ENCODE measurements at places on chromosomes 5 and 9.

GRCh38 chr5:124952566-124952965 is 206.1 kb upstream of the ZNF608 start:
- peak; percentile 44 for DNase-seq

DNA sequence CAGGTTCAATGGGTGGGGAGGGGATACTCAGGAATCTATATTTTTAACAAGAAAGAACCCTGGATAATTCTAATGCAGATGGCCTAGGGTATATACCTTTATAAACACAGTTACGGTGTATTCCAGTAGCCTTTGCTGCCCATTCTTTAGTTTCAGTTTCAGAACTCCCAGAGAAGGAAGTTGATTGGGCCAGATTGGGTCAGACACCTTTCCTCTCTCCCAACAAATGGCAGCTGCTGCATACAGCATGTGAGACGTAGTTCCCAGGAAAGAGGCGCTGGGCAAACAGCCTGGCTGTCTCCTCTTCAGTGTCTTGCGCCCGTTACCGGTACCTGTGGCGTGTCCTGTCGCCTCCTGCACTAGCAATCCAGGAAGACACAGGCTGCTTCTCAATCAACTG is 20.4 kb downstream of the ACO1 start:
- no peak for DNase-seq

GRCh38 chr5:85549836-85550599 is 1067.7 kb upstream of the COX7C start:
- DNase-seq, result no peak

DNA sequence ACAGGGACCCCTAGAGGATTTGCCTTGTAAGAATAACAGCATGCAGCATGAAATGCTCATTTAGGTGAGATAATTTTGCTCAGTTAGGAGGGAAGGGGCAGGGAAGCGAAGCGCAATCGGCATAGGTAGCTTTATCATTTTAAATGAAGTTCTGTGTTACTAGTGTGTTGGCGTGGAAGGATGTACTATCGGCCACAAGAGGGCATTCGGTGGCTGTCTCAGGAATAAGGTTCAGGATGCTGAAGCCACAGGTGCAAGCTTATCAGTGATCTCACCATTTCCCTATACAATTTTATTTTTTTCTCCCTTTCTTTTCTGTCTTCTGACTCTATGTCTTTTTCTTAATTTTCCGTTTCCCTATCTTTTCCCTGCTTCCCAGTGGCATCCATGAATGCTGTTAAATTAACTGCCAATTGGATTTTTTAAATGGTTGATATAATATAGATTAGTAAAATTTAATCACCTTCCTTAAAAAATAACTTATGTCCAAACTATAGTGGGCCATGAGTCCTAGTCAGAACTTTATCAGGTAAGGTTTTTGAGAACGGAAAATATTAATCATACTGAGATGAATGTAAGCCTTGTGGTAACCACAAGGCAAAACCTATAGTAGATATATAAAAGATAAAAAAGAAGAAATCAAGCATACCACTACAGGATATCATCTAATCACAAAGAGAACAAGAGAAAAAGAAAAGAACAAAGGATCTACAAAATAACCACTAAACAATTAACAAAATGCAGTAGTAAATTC is 1.2 kb upstream of the INSL6 start:
- peak; percentile 24 for DNase-seq

GRCh38 chr5:95080441-95080840 is 204.5 kb downstream of the MCTP1 start:
- DNase-seq, result no peak

- no peak for DNase-seq
These were observed 153.6 kb downstream of the NR3C1 start for GRCh38 chr5:143249851-143250250.

- no peak for DNase-seq
These were observed 186.9 kb downstream of the RGS3 start for GRCh38 chr9:113650207-113651131.

- DNase-seq, result no peak
These were observed 4.5 kb downstream of the ZNF608 start for GRCh38 chr5:124741711-124742496.

- no peak for DNase-seq
These were observed 284.0 kb upstream of the VLDLR start for GRCh38 chr9:2337627-2338026.

DNA sequence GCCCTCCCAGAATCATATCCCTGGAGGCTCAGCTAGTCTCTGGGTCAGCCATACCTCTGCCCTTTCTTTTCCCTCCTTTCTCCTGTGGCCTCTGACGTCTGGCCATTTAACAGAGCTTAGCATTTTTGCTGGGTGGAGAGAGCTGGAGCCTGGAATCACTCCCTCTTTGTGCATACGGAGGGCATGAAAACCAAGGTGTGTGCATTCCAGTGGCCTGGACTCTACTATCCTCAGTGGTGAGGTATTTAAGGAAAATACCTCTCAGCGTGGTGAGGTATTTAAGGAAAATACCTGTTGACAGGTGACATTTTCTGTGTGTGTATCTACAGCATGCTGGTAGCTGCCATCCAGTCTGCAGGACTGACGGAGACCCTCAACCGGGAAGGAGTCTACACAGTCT is 27.5 kb downstream of the TGFBI start:
- DNase-seq, result no peak

- DNase-seq, result no peak
These were observed 57.6 kb downstream of the PRELID2 start for GRCh38 chr5:145777445-145778063.

DNA sequence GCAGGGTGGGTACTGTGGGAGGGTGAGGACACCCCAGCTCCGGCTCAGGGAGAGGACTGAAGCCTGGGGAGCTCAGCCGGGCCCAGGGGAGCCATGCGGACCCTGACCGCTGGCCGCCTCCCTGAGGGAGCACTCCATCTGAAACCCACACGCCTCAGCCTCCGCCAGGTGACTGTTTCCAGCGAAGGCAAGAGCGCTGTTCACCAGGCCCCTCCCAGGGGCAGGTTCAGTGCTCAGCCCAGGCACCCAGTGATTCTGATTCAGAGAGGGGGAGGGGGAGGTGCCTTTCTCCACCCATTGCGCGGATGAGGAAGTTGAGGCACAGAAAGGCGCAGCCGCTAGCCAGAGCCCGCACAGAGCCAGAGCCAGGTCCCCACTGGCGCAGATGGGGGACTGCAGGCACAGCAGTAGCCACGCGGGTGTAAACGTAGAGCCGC is 27.0 kb downstream of the ADGRD2 start:
- no peak for DNase-seq

DNA sequence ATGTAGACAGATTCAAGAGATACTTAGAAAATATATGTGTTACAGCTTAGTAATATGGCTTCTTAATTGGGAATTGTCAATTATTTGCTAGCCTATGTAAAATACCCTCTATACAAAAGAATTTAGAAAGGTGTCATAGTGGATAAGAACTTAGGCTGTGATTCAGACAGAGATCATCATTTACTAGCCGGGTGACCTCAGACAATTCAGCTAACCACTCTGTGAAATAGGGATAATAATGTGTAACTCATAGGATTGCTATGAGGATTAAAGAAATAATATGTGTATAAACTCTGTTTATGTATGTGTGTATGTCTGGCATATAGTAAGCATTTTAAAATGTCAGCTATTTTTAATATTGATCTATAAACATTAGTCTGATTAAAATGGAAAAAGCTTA is 5.9 kb upstream of the LARS1 start:
- no peak for DNase-seq

DNA sequence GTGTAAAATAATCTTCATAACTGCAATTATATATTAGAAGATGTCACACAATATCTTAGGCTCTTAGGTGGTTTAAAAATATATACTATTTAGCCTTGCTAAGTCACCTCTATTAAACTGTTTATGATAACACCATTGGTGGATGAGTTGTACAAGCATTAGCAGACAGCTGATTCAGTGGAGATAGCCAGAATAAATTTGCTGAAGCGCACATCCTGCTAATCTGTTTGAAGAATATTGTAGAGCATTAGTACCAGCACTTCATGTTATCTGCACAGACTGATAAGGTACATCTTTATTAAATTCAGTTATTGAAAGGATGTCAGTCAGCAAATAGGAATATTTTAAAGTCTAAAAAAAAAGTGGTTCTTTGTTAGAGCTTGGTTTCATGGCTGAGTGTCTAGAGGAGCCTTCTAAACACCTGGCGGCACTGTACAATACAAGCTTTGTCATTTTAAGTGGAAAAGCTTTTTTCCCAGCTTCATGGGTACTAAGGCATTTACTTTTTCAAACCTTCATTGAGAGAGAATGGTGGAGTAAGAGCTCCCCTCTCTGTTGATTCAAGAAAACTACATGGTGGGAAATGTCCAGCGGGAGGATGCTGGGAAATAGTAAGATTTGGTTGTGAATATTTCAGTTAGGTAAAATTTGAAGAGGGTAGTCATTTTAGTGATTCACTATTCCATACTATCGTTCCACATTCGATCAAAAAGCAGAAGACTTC is 275.1 kb downstream of the SLF1 start:
- no peak for DNase-seq

GRCh38 chr9:21964925-21965385 is 29.2 kb downstream of the CDKN2A start:
- peak; percentile 22 for DNase-seq

DNA sequence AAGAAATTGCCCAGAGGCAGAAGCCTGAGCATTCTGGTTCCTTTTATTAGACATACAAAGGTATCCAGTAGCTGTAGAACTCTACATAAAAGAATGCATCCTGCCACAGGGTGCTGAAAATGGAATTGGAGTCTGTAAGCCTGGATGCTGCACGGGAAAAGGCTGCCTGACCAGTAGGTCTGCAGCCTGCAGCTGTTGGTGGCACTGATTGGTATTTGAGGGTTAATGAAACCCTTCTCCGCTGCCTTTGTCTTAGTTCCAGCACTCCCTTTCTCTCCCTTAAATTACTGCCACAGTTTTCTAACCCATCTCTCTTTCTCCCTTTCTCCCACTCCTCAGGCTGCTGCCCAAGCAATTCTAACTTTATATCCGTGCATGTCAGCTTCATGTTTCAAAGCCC is 64.7 kb downstream of the BRINP1 start:
- DNase-seq, result no peak

DNA sequence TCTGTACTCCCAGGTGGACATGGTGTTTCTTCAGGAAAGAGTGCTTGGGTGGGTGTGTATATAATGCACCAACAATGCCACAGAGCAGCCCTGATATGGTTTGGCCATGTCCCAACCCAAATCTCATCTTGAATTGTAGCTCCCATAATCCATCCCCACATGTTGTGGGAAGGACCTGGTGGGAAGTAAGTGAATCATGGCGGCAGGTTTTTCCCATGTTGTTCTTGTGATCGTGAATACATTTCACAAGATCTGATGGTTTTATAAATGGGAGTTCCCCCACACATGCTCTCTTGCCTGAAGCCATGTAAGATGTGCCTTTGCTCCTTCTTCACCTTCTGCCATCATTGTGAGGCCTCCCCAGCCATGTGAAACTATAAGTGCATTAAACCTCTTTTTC is 158.5 kb downstream of the NR3C1 start:
- DNase-seq, result no peak

DNA sequence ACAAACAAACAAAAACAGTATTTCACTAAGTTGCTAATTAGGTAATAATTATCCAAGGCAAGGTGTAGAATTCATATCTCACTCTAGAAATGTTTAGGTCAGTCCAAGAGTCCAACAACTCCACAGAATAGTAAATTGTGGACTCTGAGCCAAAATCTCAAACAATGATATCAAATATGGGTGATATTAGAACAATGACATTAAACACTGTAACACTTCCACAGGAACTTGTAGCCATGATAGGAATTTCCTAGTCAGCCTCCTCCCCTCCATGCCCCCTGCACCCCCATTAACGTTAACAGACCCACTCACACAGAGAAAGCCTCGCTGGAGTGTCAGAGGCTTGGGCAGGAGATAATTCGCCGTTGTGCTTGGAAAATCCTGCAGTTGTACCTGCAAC is 305.0 kb upstream of the PIK3R1 start:
- DNase-seq, result no peak

DNA sequence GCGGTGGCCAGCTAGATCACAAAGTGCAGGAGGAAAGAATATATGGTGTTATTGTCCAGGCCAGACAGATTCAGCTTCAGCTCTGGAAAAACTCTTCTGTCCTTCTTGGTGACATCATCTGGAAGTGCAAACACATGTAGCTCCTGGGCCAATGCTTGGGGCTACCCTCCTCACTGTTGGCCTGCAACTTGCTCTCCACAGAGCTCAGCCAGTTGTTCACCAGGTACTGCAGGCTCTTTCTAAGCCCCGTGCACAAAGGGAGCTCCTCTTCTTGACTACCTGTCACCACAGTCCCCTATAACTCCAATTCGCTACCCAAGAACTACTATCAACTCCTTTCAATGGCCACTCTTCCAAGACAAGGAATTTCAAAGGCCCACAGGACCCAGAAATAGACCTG is 1175.9 kb upstream of the CDH9 start:
- no peak for DNase-seq

DNA sequence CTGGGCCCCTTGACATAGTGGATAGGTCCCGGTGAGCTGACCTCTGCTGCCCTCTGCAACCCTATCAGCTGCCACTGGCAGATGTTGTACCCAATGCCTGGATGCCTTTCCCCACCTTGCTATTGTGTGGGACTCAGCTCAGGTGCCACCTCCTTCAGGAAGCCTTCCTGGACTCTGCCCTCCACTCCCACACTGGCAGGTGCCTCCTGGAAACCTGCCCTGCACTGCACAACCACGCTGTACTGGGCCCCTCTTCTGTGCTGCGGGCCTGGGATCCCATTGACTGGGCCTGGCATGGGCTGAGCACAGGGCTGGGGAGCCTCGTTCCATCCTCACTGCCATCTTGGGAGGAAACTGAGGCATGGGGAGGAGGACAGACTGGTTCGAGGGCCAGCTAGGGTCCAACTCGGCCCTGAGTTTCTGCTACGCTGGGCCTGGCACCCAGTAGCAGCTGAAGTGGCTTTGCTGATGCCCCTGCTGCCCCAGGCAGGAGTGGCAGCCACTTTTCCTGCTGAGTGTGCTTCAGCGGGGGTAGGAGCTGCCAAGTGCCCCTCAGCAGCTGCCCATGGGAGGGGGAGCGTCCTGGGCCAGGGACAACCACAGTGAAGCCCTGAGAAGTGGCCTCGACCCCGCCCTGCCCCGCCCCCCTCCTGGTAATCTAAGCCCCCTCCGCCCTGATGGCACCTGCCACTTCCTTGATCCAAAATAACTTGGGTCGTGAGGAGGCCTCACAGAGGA is 1.3 kb downstream of the AK1 start:
- no peak for DNase-seq

DNA sequence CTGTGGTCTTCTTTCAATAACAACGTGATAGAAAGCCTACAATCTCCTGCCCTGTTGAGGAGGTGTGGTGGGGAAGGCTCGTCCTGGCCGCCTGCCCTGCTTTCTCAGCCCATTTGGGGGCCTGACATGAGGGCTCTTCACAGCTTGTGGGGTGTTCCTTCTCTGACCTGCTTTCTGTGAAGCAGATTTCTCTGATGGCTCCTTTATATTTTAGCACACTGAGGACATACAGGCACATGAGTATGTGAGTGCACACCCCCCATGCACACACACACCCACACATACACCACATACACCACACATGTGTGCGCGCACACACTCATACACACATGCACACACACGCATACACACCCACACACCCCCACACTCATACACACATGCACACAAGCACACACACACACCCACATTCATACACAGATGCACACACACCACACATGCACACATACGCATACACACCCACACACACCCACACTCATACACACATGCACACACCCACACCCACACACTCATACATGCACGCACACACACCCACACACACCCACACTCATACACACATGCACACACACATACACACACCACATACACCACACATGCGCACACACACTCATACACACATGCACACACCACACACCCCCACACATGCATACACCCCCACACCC is 117.5 kb downstream of the COL5A1 start:
- DNase-seq, result no peak

All from GM12864 (cell line).